ENCODE measurements at places on chromosomes 16 and 17.

DNA sequence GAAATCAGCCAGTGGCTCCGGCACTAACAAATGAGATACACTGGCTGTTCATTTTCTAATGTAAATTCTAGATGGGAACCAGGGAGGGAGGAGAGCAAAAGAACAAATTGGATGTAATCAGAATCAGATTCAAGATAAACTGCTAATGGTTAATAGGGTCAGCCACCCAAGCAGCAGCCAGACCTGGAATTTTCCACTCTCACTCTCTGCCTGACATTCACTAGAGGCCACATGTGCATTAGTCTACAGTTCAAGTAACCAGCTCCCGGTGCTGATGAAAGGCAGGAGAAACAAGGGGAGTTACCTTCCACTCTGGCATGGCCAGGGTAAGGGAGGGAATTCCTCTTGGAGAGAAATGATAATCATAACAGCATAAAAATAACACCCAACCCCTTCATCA is 597.7 kb downstream of the TOX3 start:
- no peak for DNase-seq

- DNase-seq = no peak
Observed at GRCh38 chr16:83136924-83137323, 510.2 kb downstream of the CDH13 start.

- no peak for DNase-seq
Observed at GRCh38 chr16:74113545-74113944, 183.1 kb upstream of the PSMD7 start.

DNA sequence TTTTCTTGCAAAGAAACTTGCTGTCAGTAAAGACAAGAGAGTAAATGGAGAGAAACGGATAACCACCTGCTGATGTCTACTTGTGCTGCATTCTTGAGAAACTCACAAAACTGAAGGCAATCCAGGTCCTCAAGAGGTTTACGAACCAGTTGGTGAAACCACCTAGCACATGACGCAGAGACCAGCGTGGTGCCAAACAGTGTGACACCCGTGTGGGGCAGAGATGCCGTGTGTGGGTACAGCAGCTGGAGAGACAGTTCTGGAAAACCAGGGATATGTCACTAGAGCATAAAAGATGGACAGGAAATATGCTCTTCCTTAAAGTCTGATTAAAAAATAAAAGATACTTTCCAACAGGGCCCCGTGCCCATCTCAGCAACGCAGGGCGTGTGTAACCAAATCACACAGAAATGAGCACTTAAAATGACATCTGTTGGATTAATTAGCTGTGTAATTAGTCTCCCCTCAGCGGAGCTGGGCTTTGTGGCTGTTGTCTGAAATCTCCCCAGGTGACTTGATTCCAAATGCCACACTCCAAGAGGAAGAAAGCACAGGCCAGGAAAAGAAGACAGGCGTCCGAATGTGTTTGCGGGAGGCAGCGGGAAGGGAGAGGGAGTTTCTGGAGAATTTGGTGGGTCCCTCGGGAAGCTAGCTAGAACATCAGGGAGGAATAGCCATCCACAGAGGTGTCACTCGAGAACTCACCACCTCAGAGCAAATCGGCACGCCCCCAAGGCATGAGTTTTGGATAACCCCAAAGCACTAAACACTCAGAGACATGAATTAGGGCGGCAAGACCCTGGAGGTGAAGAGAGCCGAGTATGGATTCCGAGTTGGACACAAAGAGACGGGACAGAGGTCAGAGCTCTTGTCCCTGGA is 109.8 kb downstream of the ZFHX3 start:
- no peak for DNase-seq

DNA sequence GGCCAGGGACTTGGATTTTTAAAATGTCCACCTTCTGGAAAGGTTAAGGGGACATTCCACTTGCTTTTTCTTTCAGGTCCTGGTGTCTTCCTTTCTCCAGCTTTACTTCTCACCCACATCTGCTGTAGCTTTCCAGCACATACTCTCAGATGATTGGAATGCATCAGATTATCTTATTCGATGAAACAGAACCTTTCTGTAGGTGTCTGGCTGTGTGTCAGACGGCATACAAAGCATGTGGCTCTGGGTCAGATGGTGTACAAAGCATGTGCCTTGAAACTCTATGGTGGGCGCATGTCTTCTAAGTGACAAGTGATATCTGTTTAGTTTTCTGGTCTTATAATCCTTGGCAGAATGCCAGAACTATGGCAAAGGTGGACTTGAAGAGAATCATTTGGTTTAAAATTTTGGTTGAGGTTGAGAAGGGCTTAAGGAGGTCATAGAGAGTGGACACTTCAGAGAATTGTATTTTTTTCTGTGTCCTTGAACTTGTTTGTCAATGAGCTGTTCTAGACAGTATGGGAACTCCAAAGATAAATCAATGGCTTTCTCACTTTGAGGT is 125.3 kb downstream of the FTO start:
- no peak for DNase-seq

DNA sequence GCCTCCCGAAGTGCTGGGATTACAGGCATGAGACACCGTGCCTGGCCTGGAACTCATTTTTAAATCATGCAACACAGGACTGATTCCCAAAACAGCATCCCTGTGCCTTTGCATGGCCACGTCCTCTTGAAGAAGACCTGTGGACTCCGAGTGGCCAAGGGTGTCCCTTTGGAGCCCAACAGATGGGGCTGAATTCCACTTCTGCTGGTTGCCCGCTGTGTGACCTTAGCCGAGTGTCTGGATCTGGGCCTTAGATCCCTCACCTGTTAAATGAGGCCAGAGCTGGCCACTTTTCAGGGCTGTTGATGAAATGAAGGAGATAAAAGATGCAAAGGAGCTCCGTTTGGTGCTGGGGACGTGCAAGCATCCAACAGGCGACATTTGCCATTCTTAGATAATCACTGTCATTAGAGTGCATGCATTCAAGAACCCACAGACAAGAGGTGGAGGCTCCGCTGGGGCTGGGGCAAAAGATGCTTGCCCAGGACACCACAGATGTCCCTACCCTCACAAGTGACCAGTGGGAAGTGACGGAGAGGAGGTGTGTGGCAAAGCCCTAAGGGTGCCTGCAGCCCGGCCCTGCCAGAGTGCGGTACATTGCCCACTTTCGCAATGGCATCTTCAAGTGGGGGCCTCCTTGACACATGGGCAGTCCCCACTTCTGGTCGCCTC is 354.1 kb upstream of the TNRC6C start:
- DNase-seq = no peak

DNA sequence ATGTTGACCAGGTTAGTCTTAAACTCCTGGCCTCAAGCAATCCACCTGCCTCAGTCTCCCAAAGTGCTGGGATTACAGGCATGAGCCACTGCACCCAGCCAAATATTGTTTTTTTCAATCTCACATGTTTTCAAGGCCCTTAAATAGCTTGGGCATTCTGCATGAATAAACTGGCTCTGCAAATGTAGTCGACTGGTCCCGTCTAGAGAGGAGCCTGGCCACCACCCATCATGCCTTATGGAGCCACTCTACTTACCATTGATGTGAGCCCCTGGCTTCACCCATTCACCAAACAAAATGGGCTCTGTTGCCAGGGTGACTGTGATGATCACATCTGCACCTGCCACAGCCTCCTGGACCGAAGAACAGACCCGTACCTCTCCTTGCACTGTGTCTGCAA is 10.8 kb downstream of the CRYM start:
- no peak for DNase-seq

- no peak for DNase-seq
Observed at GRCh38 chr17:12745486-12745885, 43.8 kb upstream of the ARHGAP44 start.

DNA sequence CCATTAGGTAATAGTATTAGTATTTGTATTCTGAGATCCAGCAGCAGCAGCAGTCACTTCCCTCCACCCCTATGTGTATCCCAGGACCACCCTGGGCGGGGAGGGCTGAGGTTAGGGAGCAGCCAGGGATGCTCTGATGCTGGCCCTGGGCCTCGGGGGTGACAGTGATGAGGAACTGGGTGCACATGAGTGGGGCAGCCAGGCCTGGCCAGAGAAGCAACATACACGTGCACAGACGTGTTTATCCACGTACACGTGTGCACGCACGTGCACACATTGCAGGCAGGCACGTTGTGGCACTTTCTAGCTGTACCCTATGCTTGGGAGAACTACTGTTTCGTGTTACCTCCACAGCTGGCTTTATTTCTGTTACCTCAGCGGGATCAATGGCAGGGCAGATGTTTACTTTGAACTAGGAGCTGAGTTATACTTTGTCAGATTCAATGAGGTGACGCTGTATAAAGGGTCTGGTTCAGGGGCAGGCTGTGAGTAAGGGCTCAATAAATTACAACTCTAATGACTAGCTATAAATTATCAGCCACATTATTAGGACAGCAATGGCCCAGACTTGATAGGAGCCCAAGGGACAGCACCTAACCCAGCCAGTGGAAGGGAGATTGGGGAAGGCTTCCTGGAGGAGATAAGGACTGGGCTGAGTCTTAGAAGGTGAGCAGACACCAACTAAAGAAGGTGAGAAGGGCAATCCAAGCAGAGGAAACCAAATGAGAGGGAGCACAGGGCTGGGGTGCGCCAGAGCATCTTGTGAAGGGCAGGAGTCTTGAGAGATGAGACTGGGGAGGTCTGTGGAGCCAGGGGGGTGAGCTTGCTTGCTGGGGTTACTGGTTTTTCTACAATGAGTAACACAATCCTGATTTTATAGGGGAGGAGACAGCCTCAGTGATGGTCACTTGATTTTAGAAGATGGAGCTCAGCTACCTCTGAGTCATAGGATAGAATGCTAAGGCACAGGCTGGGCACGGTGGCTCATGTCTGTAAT is 22.4 kb upstream of the CA4 start:
- no peak for DNase-seq

DNA sequence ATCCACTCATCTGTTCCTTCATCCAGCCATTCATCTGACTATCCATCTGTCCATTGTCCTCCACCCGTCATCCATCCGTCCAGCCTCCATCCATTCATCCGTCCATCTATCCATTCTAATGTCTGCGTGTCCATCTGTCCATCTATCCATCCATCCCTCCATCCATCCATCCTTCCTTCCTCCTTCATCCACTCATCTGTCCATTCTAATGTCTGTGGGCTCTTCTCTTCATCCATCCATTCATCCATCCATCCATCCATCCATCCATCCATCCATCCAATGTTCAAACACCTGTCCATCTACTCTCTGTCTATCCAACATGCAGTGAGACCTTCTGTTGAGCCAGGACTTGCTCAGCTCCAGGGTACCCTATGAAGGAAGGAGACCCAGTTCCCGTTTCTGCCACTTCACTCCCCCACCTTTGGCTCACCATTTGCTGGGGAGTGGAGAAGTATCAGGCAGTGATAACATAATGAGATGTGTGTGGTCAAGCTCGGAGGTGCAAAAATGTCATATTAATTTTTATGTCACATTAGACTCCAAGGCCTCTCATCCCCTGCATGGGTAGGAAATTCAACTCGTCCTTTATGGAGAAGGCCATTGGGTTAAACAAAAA is 36.5 kb upstream of the ADGRG1 start:
- no peak for DNase-seq

GRCh38 chr17:74435775-74436359 is 4.0 kb downstream of the GPRC5C start:
- no peak for DNase-seq

DNA sequence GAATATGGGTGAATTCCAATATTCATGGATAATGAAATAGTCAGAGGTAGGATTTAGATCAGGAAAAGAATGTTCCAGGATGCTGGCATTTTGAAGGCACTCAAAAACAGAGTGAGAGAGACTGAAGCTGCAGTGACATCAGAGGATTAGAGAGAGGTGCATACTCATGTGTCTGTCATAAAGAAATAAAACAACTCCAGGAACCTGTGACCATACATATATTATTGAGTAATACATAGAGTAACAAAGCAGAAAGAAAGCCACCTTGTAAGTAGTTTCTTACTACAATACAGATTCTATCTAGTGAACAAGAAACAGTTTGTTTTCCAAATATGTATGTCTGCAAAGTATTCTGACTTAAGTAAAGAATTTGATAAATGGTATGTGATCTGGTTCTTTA is 62.3 kb upstream of the PHOSPHO1 start:
- DNase-seq = no peak

DNA sequence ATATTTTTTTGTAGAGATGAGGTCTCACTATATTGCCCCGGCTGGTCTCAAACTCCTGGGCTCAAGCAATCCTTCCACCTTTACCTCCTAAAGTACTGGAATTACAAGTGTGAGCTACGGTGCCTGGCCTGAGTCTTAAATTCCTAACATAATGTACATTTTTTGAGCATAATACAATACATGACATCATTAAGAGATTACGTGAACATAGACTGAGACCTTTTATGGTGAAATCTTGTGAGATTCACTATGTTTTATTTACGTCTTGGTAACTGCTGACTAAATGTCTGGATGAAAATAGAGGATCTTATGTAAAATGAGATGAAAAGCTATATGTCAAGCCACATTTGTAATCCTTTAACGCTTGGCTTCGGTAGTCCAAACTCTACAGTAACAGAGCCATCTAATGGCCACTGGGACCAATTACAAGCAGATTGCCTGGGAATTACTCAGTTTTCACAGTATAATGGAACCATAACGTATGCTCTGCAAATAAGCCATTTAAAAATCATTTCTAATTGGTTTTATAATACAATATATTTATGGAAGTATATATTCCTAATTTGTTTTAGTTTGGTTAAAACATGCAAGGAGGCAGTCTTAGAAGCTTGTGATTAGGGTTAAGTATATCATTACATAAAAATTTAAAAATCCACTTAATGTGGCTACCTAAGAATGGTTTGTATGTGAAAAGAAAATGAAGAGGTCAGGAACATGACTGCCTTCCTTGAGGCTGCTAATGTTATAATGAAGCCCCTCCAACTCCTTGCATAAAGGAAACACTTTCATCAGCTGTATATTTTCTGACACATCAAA is 8.1 kb upstream of the EFCAB13 start:
- peak; percentile 43 for DNase-seq

DNA sequence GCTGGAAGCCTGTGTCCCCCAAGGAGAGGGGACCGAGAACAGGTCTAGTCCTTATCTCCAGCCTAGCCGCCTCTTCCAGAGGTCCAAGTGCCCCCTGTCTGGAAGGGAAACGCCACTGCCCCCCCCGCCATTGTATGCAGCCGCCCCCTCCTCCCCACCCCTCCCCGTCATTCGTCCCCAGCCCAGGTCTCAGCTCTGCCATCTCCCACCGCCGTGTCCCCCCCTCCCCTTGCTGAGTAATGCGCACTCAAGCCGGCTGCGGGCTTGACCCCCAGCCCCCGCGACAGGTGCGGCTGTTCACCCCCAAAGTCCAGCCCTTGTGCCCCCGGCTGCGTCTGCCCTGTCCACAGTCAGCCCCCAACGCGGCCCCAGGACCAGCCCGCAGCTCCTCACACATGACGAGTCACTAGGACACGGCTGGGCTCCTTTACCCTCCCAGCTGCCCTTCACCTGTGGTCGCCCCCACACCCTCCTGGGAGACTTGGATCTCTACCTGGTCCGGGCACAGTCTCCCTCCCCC is 622 bp downstream of the GPRC5B start:
- no peak for DNase-seq

- no peak for DNase-seq
Observed at GRCh38 chr17:48571826-48572417, 6.2 kb downstream of the HOXB4 start.

GRCh38 chr16:57764341-57765159 is 29.0 kb downstream of the KATNB1 start:
- DNase-seq = no peak

DNA sequence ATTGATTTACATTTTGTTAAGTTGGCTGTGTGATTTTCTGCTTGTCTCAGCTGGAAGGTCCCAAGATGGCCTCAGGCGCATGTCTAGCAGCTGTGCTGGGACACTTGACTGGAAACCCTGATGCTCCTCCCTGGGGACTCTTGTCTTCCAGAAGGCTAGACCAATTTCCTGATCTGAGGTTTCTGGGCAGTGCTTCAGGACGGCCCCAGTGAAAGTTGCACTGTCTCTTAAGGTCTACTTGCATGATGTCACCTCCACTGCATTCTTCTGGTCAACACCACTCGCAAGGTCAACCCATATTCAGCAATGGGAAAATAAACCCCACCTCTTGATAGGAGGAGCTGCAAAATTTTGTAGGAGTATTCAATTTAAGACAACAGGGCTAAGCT is 116.0 kb downstream of the SALL1 start:
- DNase-seq = no peak
